ENCODE measurements at places on chromosomes 13 and 19. TPM values are rescaled to one million over a fixed set of nuclear protein-coding genes. Genes with fewer than 3 reads are reported as not detected.

The C19orf67 gene
- not detected for polyA plus RNA-seq

The ZFP30 gene
- polyA plus RNA-seq: 9.2 TPM

The LILRB3 gene
- polyA plus RNA-seq: not detected

The PSG6 gene
- polyA plus RNA-seq: not detected

The ACER1 gene
- not detected for polyA plus RNA-seq

The SSBP4 gene
- 37.8 TPM for polyA plus RNA-seq

The NLRP9 gene
- not detected for polyA plus RNA-seq

The IFNL1 gene
- polyA plus RNA-seq: not detected

The TCF3 gene
- 52.6 TPM for polyA plus RNA-seq

The ATP5F1D gene
- polyA plus RNA-seq: 101 TPM

The ACTMAP gene
- polyA plus RNA-seq: 14.8 TPM

The B3GNT8 gene
- 0.20 TPM for polyA plus RNA-seq

The RNF225 gene
- not detected for polyA plus RNA-seq
